ENCODE measurements at places on chromosomes 6 and 20.

DNA sequence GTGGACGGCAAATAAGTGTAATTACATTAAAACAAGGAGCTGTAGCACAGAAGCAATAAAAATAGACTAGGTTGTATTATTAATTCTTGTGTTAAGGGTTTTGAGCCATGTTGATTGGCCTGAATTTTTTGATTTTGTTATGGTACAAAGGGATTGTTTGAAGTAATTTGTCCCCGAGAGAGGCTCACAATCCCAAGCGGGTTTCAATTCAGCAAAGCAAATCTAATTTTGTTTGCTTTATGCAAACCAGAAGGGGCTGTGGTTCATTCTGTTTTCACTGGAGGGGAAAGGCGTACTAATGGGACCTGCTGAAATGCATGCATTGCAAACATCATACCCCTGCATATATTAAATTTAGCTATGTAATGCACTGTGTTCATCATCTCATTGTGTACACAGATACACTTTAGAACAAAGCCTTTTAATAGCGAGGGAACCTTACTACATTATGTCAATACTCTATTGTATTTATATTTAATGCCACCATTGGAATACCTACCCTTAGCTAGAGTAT lies 379.5 kb upstream of the POU3F2 start:
- DNase-seq = no peak

GRCh38 chr6:147991961-147992360 lies 350.7 kb upstream of the SASH1 start:
- DNase-seq = no peak

DNA sequence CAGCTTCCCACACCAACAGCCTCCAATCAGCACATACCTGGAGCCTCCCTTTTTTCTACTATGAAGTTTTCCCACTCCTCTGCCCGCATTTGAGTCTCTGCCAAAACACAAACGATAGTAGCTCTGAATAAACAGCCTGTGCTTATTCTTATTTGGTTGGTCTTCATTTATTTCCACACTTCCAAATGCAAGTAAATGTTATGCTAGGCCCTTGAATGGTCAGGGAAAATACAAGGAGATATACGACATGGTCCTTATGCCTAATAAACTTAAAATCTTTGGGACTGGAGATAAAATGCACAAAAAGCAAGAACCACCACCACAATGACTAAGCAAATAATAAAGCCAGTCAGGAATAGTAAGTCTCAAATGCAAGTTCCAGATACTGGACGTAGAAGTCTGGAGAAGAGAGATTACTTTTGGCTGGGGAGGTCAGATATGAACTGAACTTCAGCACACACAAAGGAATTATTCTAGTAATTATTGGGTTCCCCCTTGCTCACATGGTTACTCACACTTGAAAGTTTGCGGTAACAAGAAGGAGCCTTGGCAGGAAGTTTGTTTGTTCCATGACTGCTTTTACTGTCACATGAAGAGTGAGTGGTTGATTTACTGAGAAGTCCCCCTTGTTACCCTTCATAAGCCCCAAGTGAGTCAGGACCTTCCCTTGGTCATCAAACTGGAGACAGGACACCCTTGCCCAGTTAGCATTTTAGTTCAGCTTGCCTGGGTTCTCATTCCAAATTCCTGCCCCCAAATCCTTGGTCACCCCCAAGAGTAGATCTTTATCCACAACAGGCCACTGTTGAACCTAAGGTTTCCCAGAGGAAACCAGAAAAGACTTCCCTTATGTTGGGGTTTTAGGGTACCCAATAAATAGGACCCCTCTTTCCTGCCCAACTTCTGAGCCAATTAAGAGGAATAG lies 511.2 kb upstream of the JARID2 start:
- no peak for DNase-seq

DNA sequence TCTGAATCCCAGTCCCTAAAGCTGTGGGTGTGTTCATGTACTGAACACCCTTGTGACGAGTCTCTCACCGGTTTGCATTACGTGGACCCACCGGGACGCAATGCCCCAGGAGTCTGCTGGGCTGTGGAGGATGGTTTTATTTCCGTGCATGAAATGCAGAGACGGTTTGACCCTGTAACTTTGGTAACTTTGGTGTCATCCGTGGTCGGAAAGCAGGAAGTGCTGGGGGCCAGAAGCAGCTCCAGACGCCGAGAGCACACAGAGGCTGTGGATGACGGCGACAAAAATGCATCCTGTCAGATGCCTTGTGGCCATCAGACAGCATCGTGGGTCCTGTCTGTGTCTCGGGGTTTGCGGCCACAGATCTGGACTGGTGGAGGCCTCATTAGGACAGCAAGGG lies 7.2 kb downstream of the BHLHE23 start:
- DNase-seq = no peak

DNA sequence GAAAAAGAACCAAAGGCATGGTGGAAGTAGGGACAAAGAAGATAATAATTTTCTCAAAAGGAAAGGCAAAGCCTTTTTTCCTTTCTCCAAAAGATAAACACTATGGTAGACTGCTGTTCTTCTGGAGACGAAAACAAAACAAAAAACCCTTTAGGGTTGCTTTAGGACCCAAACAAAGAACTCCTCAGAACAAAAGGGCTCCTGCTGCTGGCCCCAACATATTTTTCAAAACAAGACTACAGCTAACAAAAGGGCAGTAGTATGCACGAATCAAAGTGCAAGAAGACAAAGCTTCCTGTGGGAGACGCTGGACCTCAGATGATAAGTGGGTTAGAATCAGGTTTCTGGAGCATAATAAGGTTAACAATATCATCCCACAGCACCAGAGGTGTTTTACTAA lies 15.8 kb downstream of the NCOA5 start:
- no peak for DNase-seq

GRCh38 chr6:97456070-97456469 lies 173.1 kb upstream of the MMS22L start:
- DNase-seq = no peak

DNA sequence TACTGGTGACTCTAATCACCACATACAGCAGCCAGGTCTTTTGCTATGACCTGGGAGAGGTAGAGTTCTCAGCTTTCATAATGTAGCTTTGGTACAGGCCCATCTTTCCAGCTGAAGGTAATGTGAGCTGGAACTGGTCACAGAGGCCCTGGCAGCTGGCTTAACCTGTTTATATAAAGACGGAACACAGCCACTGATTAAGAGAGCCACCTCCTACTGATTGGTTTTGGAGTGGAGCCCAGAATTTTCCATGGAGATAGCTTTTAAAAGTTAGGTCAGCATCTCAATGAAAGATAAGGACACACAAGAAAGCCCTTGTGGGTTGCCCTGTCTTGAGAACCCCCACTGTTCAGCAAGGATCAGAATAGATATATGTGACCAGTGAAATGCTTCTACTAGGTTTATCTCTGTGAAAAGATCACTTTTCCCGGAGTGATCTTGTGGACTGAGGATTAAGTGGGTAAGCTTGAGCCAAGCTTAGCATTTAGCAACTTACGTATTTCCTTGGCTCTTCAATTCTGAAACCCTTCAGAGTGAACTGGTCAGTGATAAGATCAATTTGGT lies 213.7 kb upstream of the CITED2 start:
- no peak for DNase-seq

- no peak for DNase-seq
Observed at GRCh38 chr20:34753706-34754461, 49.7 kb downstream of the TP53INP2 start.

- no peak for DNase-seq
Observed at GRCh38 chr6:169321546-169321945, 67.9 kb upstream of the THBS2 start.

DNA sequence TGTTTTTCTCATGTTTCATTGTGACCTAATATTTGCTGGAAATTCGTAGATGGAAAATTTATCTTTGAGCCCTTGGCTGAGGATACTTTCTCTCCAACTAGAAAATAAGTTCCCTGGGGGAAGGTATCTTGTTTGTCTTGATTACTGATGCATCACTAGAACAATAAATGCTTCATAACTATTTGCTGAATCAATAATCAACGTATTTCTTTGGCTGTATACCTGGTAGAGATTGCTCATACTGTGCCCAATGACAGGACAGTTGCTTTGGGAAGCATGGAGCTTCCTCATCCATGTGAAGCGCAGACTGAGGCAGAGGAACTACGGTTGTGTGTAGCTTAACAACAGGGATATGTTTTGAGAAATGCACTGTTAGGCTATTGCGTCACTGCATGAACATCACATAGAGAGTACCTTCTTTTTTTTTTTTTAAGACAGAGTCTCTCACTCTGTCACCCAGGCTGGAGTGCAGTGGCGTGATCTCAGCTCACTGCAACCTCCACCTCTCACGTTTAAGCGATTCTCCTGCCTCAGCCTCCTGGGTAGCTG lies 34.2 kb upstream of the RPN2 start:
- no peak for DNase-seq

GRCh38 chr20:32285621-32286371 lies 8.3 kb downstream of the KIF3B start:
- DNase-seq = peak; percentile 17

DNA sequence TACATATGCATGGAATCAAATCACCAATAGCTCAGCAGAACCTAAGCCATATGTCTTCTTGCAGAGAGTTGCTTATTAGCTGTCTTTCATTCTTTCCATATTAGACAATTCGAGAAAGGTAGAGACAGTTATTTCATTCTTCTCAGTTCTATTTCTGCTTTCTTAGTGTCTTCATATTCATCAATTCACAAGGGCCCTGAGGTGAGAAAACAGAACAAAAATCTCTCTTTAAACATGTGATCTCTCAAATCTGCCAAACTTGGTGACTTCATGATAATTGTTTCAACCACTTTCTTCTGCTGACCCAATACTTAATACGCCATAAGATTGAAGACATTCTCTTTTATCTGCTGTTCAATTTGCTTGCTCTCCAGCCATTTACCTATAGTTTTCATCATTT lies 229.7 kb upstream of the MARCKS start:
- DNase-seq = no peak

GRCh38 chr6:137800762-137801161 lies 66.3 kb upstream of the TNFAIP3 start:
- DNase-seq = no peak

DNA sequence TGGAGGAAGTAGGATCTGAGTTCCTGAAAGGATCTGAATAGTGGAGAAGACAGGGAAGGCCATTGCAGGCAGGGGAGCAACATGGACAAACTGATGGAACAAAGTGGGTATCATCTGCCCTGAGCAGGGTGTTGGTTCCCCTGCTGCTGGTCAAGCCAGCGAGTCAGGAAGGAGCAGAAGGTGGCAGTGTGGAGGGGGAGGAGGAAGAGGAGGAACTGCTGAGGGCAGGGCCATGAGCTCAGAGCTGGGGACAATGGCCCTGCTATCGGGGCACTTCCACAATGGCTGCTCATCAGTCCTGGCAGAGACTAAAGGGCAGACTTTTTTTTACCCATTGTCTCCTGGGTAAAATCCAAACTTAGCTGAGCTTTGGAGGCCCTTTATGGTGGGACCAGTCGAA lies 13.6 kb downstream of the CNBD2 start:
- no peak for DNase-seq

DNA sequence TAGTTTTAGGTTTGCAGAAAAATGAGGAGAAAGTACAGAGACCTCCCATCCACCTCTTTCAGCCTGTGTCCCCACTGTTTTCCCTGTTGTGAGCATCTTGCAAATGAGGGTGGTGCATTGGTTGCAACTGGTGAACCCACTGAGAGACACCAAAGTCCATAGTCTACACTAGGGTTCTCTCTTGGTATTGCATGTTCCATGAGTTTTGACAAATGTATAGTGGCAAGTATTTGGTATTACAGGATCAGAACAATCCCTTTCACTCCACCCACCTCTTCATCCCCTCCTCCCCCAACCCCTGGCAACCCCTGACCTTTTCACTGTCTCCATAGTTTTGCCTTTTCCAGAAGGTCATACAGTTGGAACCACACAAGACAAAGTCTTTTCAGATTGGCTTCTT lies 20.1 kb downstream of the ZNF831 start:
- DNase-seq = no peak

GRCh38 chr20:50534567-50534966 lies 24.4 kb downstream of the PTPN1 start:
- DNase-seq = no peak

DNA sequence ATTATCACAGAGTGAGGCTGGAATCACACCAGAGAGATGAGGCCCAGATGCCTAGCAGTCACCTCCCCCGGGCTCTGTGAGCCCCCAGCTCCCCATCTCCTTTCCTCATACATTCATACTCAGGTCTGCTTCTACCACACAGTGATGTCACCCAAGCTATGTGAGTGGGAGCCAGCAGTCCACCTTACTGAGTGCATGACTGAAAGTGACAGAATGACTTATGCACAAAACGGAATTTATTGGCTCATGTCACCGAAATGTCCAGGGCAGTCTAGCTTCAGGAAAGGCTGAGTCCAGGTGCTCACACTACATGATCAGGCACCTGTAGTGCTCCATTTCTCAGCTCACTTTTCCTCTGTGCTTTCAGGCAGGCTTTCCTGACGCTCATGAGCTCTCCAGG lies 36.7 kb upstream of the CCN6 start:
- DNase-seq = peak; percentile 39

DNA sequence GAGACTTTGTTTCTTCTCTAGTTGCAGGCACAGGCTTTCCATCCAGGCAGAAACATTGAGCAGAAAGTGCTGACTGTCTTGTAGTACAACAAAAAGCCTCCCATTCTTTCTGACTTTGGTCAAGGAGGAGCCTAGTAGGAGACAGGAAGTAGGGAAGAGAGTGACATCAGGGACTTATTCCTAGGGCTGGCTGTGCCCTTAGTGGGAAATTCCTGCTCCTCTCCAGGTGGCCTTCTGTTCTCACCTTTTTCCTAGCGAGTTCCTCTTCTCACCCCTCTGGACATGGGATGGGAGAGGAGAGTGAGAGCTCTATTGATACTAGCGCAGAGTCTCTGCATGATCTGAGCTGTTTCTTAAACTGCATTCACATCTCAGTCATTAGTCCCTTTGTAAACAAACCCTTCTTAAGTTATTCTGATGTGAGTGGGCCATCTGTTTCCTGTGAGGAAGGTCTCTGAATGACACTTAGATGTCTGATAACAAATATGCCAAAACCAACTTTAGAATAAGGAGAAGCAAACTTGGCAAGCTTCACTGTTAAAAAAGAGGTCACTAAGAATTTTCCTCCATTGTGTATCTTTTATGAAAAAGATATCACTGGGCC lies 455.0 kb downstream of the GJA1 start:
- DNase-seq = no peak

- no peak for DNase-seq
Observed at GRCh38 chr20:25287631-25288290, 39.9 kb downstream of the PYGB start.

GRCh38 chr20:32585586-32586127 lies 524 bp upstream of the NOL4L start:
- DNase-seq = no peak
